ENCODE measurements at places on chromosomes 3 and 15.

- no peak for DNase-seq
These were observed 52.9 kb upstream of the TBC1D23 start for GRCh38 chr3:100207886-100208285.

DNA sequence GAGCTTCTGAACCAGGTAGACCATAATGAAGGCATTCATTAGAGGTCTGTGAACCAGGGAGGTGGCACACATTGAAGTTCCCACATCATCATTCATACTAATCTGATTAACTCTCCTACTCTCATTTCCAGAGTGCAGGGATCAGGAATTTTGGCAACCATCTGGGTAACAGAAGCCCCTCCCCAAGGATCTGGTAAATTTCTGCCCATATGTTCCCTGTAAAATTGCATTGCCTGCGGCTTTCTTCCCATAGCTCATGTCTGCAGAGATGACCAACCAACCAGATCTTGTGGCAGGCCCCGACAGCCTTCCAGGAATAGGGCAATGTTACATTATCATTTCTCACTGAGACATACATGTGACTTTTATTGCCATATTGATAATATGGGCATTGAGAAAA lies 111.4 kb upstream of the CHL1 start:
- no peak for DNase-seq

DNA sequence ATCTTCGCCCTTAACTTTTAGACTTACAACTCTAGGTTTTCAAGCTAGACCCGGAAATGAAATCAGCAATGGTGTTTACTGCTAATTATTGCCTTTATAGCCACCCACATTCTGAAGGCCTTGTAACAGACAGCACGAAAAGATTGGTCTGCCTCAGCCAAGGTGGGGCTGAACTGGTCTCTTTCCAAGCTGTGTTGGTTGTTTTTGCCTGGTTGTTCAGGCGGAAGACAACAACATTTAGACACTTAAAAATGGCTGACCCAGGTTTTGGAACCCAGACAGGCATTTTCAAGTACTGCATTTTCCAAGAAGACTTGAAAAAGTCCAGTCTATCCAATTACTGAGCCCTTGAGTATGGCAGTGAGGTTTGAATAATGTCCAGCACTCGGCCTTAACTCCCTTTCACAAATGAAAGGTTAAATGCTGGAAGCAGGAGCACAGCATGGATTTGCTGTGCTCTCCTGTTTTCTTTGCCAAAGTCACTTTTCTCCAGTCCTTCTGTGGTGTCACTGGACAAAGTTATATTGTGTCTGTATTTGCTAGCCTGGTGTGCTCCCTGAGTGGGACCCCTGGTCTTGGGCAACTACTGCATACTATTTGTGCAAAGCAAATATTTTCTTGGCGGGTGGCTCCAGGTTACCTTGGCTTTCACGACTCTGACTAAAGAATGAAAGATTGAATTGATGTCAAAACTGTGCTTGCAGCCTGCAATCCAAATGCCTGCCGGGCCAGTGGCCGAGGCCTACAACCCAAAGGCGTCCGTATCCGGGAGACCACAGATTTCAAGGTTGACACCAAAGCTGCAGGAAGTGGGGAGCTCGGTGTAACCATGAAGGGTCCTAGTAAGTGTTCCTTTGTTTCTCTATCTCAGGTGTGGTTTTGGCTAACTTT lies 93.5 kb downstream of the FLNB start:
- DNase-seq, result no peak

- DNase-seq, result no peak
These were observed 164.7 kb upstream of the SLCO3A1 start for GRCh38 chr15:91688811-91689210.

DNA sequence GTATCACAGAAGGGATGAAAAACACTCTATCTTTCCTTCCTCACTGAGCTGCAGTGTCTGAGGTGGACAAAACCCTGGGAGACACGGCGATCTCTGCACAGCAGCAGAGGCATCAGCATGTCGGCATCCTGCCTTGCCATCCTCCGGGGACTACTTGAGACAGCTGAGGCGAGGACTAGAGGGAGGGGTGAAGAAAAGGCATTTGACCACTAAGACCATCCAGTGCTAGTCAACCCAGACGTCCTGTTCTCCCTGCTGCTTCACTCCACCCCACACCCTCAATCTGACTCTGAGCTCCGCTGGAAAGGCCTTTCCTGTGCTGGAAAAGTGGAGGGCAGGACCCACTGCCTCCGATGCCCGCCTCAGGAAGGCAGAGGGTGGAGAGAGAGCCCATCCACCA lies 67.3 kb downstream of the VGLL4 start:
- no peak for DNase-seq

DNA sequence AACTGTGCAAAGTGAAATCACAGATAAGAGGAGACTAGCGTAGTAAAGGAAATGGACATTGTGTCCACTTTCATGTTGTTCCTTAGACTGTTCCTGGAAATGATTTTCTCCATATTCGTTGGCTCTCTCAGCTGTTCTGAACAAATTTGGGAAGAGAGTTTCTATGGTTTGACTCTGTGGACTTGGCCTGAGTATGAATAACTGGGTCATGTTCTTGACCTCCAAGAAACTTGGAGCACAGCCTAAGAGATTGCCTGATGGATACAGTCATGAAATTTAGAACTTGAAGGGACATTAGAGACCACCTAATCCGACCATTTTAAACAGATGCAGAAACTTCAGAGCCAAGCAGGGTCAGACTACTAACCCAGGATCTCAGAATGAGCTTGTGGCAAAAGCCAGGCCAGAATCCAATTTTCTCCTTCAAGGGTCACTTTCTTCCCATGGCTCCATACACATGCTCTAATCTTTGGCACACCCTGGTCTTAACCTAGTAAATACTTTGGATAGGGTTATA lies 430.4 kb downstream of the RBMS3 start:
- DNase-seq, result no peak

DNA sequence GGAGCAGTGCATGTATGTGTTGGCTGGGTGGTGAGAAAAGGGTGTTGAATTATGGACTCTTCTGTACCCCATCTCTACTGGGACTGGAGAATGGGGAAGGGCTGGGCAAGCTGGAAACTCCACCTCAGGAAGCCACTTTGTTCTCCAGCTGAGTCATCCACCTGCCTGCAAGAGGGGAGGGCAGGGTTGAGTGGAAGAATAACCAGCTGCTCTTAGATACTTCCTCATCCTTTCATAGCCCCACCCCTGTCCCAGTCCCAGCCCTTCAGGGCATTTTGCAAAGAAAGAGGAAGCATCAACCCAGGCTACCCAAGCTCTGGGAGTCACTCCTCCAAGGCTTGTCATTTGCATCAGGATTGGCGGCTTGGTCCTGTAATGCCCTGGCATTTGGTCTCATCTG lies 33.1 kb downstream of the RAB11A start:
- DNase-seq, result peak; percentile 63

DNA sequence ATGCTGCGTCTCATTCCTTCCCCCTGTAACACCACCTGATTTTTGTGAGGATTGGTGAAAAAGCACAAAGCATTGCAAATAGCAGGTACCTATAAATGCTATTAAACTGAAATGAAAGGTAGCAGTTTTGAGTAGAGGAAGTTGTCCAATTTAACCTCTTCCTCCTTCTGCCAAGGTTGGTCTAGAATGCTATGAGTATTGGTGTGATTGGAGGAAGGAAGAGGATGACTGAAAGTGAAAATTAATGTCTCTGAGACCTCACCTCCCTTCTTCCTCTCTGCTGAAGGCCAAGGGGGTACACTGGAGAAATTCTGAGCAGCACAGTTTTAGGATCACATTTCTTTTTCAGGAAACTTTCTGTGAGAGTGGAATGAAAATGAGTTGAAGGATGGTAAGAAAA lies 94.4 kb downstream of the DTWD1 start:
- DNase-seq, result no peak

GRCh38 chr3:145696011-145696410 lies 465.0 kb downstream of the PLOD2 start:
- DNase-seq, result no peak

DNA sequence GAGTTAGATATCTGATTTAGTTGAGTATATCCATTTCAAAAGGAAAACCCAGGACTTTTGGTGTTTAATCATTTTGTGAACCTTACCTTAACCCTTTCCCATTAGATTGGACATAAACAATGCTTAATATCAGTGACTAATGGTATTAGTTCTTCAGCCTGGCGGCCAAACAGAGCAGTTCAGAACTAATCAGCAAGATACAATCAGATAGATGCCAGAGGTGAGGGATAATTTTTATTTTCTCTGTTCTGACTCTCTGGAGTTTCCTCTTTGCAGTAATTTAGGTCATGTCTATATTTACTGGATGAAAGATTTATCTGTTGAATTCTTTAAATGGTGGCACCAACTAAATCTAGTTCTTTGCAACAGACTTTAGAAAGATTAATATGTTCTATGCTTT lies 337.8 kb downstream of the ROBO2 start:
- no peak for DNase-seq

- DNase-seq, result no peak
These were observed 252.2 kb upstream of the RGMA start for GRCh38 chr15:93341164-93341563.
